Stimulated activated CD4-positive, alpha-beta T cell treated with anti-CD3 and anti-CD28 coated beads, Interleukin-2, amount 100 ng/mL, for 48 hours (primary cell): ENCODE measurements at places on chromosomes 11 and 22.

DNA sequence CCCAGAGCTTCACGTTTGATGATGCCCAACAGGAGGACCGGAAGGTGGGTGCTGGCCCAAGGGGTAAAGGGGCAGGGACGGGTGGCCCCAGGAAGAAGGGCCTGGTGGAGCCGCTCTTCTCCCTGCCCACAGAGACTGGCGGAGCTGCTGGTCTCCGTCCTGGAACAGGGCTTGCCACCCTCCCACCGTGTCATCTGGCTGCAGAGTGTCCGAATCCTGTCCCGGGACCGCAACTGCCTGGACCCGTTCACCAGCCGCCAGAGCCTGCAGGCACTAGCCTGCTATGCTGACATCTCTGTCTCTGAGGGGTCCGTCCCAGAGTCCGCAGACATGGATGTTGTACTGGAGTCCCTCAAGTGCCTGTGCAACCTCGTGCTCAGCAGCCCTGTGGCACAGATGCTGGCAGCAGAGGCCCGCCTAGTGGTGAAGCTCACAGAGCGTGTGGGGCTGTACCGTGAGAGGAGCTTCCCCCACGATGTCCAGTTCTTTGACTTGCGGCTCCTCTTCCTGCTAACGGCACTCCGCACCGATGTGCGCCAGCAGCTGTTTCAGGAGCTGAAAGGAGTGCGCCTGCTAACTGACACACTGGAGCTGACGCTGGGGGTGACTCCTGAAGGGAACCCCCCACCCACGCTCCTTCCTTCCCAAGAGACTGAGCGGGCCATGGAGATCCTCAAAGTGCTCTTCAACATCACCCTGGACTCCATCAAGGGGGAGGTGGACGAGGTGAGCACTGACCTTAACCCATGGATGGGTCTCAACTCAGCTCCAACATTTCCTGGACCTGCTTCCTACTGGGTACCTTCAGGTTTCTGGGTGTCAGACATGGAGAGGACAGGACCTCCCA lies 2.0 kb downstream of the RIC8A start:
- DNase-seq, result no peak

DNA sequence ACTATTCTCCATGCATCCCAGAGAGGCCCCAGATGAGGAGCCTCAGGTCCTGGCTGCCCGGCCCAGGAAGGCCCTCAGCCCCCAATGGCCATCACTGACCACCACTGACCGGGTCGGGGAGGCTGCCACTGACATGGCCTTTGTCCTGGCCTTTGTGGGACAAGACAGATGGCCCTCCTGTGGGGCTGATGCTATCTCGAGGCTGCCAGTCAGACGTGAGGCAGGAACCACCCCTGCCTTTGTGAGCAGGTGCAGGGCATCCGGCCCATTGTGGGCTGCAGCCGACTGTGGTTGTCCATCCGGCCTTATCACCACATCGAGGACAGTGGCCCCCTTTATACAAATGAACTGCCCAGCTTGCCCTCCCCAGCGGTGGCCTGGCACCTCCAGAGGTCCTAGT lies 5.5 kb downstream of the GP1BB start:
- no peak for DNase-seq

DNA sequence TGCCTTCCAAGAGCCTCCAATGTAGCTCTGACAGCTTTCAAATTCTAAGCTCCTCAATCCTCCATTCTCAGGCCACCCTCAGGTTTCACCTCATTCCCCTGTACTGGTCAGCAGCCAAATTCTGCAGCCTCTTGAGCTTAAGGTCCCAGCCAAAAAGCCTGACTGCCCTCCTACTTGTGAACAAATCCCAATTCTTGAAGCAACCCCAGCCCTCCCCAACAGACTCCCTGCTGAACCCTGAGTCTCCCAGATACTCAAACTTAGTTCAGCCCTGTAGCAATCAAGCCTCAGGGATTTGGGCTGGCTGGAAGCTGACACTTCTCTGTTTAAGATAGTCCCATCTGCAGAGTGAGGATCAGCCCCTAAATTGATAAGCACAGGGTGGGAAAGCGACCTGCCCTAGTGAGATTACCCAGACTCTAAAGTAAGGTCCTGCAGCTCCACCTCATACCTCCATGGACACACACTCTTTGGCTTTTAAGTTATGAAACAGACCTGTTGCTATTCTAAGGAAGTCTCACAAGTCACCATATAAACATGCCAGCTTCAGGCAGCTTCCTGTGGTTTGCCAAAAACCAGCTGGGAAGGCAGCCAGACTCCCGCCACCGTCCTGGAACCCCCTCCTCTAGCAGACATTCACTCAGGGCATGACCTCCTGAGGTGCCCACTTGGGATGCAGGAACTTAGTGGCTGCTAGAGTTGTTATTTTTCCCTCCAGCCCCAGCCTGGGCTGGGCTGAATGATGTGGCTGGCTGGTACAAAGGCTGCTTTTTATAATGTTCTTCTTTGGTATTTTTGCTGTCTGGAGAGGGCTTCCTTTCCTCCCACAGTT lies 82.5 kb upstream of the PICALM start:
- no peak for DNase-seq

- no peak for DNase-seq
Observed at GRCh38 chr22:40560551-40560950, 76.0 kb downstream of the MRTFA start.

DNA sequence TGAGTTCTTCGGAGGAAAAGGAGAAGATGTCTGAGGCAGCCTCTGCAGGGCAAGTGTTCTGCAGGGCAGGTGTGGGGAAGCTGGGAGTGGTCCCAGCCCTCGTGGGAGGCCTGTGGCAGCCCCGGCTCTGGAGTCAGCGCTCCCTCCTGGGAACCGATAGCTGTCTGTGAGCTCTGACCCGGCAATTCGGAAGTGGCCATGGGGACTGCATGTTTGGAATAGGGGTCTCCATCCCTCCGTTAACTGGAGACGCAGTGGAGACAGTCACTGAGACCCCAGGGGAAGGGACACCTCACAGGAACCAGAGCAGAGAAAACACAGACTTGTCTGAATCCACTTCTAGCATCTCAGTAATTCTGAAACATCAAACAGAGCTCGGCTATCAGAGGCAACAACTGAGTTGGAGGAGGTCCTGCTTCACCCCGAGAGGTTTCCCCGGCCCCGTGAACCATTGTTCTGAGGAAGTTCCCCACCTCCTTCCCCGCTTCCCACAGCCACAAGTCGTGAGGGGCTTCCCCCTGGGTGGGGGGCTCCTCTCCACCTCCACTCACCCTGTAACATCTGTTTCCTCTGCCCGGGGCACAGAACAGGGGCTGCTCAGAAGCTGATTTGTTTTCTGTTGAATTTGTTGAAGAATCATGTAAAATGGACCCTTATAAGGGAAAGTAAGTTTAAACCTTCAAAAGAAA lies 99.6 kb downstream of the BRD1 start:
- no peak for DNase-seq

- no peak for DNase-seq
Observed at GRCh38 chr11:134254433-134255183, 1.2 kb downstream of the ACAD8 start.

- DNase-seq, result no peak
Observed at GRCh38 chr11:63277345-63277943, 34.0 kb upstream of the SLC22A25 start.

- DNase-seq, result no peak
Observed at GRCh38 chr11:77204754-77205466, 76.9 kb downstream of the MYO7A start.

GRCh38 chr11:102453302-102453695 lies 734 bp upstream of the TMEM123 start:
- no peak for DNase-seq

GRCh38 chr11:133238027-133238426 lies 294.3 kb downstream of the OPCML start:
- no peak for DNase-seq

DNA sequence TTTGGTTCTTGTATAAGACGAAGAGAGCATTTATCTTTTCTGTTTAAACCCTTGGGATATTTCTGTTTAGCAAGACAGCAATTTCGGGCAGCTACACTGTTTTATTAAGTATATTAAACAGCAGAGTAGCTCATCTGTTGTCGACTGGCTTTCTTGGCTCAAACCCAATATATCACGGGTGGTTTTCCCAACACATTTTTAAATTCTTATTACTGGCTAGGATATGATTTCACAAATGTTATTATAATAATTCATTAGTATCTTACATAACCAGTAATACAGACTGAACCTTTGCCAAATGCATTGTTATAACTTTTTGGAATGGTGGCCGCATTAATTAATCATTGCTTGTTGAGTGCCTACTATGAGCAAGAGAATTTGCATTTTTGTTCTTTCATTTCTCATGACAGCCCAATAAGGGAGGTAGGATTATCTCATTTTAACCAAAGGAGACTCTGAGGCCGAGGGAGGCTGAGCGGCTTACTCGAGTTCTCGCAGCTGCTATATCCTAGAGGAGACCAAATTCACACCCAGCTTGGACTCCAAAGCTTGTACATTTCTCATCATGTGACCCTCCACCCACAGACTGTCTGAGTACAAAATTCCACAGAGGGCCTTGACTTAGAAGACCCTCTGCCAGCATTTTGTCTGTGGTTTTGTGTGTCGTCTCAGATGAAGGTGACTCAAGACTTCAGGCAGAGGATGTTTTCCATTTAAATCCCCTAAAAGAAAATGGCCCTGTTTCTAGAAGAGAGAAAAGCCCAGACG lies 304.9 kb downstream of the NTM start:
- no peak for DNase-seq

- no peak for DNase-seq
Observed at GRCh38 chr11:3003396-3004231, 11.5 kb upstream of the NAP1L4 start.

DNA sequence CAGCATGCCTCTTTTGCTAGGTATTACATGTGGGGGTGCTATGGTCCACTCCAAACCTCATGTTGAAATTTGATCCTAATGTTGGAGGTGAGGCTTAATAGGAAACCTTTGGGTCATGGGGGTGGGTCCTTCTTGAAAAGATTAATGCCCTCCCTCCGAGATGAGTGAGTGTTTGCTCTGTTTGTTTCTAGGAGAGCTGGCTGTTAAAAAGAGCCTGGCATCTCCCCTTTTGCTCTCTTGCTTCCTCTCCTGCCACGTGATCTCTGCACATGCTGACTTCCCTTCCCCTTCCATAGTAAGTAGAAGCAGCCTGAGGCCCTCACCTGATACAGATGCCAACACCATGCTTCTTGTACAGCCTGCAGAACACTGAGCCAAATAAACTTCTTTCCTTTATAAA lies 104.5 kb downstream of the FAT3 start:
- no peak for DNase-seq

- DNase-seq, result peak; percentile 19
Observed at GRCh38 chr11:122108192-122108799, 7.7 kb downstream of the BLID start.

DNA sequence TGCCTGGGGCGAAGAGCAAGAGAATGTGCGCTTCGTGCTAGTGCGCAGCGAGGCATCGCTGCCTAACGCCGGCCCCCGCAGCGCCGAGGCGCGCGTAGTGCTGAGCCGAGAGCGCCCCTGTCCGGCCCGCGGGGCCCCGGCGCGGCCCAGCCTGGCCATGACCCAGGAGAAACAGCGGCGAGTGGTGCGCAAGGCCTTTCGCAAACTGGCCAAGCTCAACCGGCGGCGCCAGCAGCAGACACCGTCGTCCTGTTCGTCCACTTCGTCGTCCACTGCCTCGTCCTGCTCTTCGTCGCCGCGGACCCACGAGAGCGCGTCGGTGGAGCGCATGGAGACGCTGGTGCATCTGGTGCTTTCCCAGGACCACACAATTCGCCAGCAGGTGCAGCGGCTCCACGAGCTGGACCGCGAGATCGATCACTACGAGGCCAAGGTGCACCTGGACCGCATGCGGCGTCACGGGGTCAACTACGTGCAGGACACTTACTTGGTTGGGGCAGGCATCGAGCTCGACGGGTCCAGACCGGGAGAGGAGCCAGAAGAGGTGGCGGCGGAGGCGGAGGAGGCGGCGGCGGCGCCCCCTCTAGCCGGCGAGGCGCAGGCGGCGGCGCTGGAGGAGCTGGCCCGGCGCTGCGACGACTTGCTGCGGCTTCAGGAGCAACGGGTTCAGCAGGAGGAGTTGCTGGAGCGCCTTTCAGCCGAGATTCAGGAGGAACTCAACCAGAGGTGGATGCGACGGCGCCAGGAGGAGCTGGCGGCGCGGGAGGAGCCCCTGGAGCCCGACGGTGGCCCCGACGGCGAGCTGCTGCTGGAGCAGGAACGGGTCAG lies 1.0 kb downstream of the RASSF10 start:
- no peak for DNase-seq

GRCh38 chr22:44723801-44724200 lies 21.8 kb downstream of the PRR5 start:
- no peak for DNase-seq

- DNase-seq, result no peak
Observed at GRCh38 chr22:29319072-29319471, 3.6 kb upstream of the RASL10A start.

DNA sequence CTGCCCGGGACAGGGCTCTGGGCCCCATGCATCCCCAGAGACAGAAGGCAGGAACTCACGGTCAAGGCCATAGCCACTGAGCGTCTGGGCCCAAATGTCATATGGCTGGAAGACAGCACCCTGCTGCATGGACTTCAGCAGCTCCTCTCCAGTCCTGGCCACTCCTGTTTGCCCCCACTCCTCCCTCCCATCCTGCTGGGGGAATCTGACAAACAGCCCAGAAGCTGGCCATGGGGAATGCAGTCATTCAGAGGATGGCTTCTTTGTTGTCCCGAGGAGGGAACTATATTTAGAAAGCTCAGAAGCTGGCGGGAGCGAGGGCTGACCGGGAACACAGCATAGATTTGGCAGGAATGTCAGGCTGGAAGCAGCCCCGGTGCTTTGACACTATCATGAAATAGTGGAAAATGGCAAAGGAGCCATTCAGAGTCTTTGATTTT lies 35.0 kb downstream of the DKK3 start:
- DNase-seq, result no peak

DNA sequence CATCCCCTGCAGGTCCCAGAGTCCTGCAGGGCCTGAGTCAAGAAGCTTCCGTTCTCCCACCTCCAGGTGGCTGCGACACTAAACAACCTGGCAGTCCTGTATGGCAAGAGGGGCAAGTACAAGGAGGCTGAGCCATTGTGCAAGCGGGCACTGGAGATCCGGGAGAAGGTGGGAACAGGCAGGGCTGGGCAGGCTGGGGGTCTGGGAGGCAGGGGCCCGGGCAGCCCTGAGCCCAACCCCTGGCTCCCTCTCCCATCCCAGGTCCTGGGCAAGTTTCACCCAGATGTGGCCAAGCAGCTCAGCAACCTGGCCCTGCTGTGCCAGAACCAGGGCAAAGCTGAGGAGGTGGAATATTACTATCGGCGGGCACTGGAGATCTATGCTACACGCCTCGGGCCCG lies 4.7 kb upstream of the RAB1B start:
- DNase-seq, result no peak

- DNase-seq, result no peak
Observed at GRCh38 chr22:36819112-36819511, 2.3 kb upstream of the PVALB start.

DNA sequence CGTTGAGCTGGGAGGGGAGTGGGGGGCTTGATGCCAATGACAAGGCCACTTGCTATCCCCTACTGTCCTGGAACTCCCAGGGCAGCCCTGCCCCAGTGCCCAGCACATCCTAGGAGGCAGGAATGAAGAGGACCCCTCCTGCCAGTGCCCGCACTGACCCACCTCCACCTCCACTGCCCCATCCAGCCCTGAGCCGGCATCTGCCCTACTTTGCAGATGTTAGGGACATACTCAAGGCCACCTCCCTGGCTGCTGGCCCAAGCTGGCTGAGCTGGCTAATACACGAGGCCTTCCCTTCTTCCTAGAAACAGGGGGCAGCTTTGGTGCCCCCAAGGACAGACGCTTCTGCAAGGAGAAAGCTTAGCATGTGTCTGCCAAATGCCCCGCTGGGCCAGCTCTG lies 10.8 kb downstream of the DHCR7 start:
- no peak for DNase-seq

GRCh38 chr11:118699506-118700220 lies 20.2 kb upstream of the TREH start:
- no peak for DNase-seq
